ENCODE measurements at places on chromosomes 4 and X.

DNA sequence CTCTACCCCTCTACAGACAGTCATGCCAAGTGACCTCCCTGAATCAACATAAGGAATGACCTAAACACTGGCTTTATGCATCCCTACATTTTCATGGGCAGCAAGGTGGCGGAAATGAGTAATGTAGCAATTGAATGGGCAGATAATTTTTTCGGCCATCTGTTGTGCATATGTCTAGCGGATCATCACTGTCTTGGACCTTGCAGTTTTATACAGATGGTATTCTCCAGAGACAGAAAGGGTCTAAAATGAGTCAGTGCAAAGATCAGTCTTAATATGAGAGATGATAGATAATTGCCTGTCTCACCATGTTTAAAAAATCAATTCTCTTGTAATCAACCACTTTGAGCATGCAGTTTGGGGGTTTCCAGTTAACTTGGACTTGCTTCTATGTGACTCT, 177.3 kb upstream of the DKK2 start:
- DNase-seq = no peak

GRCh38 chrX:132144061-132144460, 16.2 kb upstream of the FRMD7 start:
- no peak for DNase-seq

- peak; percentile 8 for DNase-seq
Observed at GRCh38 chrX:35890699-35891098, 28.8 kb upstream of the CFAP47 start.

DNA sequence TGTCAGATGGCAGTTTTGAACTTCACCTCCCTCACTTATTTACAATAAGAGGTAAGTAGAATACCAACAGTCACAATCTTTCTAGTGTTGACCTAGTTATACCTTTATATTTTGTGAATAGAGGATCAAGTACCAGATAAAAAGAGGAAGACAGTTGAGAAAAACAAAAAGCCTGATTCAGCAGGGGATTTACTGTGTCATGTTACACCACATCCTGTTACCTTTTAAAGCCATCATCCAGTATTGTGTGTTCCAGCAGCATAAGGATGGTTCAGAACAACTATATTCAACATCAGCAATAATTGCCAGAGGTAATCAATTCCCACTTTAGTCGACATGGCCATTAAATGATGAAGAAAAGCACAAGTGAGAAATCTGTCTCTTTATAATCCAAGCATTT, 21.3 kb upstream of the CXCL6 start:
- DNase-seq = no peak

GRCh38 chrX:67734111-67734753, 190.4 kb downstream of the AR start:
- no peak for DNase-seq

GRCh38 chr4:14783011-14783877, 219.0 kb upstream of the CPEB2 start:
- DNase-seq = no peak

DNA sequence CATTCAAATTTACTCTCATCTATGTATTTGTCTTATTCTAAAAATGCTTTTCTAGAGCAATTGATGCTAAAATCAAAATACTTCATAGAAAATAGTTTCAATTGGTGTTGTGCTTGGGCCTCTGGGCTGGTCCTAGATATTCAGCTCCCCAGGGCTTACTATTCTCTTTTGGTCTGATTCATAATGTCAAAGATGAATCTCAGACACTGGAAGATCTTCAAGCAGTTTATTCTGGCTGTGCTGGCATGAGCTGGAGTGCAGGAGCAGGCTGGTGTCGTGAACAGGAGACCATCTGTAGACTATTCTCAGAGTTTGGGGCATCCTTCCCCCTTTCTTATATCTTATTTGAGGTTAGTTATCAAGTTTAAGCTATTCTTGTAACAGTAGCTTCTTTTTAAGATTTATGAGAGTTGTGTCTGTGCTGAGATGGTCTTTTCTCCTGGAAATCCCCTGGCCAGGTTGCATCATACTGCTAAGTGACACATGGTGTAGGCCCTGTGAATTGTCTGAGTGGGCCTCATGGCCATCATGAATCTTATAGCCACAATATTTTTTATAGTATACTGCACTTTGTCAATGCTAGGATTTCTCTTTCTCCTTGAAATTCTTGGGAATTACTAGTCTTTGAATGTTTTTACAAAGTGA, 1624.0 kb upstream of the IGFBP7 start:
- no peak for DNase-seq

Data from right renal cortex interstitium (tissue), 3 donors.